Activated effector memory CD4-positive, alpha-beta T cell treated with Interleukin-2 at 50 U/mL for 16 hours (primary cell): ENCODE measurements at places on chromosomes 16 and 17.

DNA sequence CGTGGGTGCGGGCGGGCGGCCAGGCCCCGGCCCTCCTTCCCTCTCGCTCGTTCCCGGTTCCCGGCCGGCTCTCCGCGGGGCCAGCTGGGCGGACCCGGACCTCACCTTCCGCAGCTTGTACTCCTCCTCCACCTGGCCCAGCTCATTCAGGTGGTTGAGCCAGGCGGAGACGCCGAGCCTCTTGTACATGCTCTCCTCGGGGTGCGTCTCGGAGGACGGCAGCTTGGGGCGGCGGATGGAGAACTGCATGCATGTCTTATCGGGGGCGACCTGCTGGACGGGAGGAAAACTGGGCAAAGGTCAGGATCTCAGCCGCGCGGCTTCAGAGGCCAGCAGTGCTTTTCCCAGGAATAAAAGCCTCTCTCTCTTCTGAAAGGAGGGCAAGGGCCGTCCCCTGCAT, 85.4 kb downstream of the TBC1D16 start:
- no peak for DNase-seq

GRCh38 chr17:1493291-1493980, 950 bp upstream of the MYO1C start:
- DNase-seq, result no peak

- no peak for DNase-seq
Measured at GRCh38 chr17:38741921-38742410, 6.2 kb downstream of the PCGF2 start.

DNA sequence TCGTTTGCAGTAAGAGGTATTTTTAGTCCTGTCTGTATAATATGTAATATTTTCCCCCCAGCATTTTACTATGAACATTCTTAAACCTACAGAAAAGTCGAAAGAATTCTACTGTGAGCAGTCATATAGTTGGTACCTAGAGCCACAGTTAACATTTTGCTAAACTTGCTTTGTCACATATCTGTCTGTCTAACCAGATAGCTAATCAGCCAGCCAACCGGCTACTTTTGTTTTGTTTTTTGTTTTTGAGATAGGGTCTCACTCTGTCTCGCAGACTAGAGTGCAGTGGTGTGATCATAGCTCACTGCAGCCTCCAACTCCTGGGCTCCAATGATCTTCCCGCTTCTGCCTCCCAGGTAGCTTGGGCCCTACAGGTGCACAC, 73.3 kb downstream of the ABCC1 start:
- DNase-seq, result no peak

DNA sequence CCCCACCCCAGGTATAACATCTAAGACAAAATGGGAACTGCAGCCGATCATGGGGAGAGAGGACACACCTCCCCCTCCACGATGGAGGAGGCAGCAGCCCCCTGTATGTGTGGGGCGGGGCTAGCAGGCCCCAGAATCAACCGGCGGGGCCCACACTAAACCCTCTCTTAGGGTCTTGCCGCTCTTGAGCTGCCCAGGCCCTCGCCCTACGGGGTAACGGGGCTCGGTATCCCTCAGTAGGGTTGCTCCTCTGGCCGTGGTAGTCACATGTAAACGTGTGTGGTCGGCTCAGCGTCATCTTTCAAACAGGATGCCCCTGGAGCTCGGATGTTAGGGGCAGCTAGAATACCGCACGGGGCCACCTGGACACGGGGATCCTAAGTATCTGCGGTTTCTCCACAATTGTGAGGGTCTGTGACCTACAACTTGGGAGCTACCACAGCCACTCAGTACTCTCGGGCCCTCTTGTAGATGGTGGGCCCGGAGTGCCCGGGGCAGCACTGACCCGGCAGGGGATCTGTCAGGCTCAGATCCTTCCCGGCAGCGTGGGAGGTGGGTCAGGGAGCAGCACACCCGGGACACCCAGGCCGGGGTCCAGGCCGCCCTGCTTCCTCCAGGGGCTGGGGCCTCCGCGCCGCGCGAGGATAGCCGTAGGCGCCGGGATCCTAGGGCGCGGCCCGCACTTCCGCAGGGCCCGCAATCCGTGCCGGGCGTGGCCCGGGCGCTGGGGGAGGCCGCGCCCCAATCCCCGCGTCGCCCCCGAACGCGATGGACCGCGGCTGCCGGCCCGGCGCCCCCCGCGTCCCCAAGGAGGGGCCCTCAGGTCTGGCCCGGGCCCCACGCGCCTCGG, 781 bp downstream of the ARHGDIA start:
- no peak for DNase-seq
